ENCODE measurements at places on chromosomes 2 and 18.

DNA sequence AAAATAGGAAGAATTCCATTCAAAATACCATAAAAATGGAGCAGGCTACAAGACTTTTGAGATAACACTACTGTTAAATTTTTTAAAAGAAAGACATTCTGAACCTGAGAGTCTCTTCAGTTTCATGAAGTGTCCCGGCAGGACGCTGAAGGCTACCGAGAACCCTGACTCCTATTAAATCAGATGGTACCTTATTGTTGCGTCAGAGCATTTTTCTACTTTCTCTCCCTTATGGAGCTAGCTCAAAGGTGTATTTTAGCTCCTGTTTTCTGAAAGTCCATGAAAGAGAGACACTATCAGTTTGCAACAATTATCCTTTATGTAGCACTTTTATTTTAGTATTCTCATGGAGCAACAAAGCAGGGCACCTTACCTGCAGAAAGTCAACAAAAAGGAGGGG is 626.7 kb downstream of the IRS1 start:
- DNase-seq, result no peak

- peak; percentile 21 for DNase-seq
These were observed 53.1 kb downstream of the INO80C start for GRCh38 chr18:35444636-35445035.

DNA sequence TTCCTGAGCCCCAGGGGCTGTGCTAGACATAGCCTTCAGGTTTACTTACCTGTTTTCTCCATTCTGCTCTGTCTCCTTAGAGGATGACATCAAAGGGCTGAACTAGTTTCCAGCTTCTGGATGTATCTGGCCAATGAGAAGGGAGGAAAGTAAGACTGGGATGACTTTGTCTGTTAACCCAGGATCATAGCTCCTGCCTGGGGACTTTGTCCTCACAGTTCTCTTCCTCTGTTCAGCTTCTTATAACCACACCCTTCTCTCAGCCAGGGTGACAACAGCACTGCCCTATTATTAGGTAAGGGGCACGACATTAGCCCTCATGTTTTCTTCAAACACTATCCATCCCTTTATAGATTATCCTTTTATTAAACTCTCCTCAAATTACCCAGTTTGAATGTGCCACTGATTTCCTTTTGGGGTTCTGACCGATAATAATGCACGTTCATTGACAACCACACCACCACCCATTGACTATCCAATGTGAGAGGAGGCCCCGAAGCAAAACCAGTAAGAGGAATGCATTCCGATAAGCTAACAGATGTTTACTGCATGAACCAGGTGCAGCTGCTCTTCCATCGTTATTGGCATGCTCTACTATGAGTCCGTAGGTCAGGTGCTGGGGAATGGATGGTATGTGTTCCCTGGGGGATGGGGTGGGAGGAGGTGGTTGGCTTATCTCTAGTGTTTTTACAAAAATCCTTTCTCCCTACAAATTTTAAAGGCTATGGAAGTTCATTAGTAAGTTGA is 23.5 kb downstream of the TSN start:
- no peak for DNase-seq

DNA sequence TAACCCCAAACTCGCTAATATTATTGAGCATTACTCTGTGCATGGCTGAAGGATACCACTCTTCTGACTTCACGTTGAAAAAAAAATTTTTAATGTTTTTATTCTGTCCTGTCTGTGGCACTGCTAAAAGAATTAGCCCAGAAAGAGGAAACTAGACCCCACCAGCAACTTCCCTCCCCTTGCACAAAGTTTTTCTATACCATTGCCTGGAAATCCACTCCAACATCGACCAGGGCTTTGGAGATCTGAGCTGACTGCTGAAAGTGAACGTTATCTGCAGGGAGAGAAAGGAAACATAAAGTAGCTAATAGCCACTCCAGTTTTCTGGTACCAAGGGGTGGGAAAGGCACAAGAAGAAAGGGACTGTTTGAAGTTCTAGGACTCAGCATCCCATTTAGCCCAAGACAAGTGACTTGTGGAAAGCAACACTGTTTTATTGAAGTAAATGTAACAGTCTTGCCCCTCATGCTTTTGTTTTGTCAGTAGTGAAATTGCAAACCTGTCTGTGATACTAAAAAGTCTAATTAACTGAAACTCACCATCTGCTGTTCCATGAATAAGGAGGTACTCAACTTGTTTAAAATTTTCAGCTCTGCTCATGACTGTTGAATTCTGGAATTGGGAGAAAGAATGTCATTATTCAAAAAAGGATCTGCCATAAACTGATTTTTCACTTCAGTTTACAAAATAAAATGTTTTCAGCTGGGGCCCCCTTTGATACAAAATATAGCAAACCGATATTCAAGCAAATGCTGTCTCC is 79.1 kb downstream of the DPP4 start:
- no peak for DNase-seq

DNA sequence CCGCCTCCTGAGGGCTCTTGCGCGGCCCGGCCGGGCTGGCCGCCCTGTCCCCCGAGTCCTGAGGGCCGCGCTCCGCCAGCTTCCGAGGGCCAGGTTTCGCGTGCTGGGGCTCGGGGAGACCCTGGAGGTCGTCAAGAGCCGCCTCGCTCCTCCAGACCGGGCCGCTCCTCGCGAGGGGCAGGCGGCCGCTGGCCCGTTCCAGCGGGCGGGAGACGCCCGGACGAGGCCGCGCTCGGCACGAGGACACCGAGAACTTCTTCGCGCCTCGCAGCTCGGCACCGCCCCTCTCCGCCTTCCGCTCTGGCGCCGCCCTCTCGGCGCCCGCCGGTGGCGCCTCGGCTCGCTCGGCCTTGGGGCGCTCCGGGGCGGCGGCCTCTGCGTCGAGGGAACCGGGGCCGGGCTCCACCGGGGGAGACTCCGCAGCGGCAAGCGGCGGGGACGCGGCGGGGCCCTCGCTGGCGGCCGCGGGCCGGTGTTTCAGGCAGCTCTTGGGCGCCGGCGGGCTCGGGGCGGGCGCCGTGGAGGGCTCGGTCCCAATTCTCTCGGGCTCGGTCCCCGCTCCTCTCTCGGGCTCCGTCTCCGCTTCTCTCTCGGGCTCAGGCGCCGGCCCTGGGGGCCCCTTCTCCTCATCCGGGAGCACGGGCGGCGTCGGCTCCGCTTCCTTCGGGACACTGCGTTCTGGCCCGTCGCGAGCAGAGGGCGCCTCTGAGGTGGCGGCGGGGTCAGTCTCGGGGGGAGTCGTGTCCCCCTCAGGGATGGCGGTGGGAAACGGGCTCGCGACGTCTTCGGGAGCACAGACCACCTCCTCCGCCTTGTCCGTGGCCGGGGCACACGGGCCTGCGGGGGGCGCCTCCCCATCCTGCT is 91.6 kb upstream of the MGAT4A start:
- DNase-seq, result no peak

- no peak for DNase-seq
These were observed 16.4 kb downstream of the FAP start for GRCh38 chr2:162226836-162227235.

DNA sequence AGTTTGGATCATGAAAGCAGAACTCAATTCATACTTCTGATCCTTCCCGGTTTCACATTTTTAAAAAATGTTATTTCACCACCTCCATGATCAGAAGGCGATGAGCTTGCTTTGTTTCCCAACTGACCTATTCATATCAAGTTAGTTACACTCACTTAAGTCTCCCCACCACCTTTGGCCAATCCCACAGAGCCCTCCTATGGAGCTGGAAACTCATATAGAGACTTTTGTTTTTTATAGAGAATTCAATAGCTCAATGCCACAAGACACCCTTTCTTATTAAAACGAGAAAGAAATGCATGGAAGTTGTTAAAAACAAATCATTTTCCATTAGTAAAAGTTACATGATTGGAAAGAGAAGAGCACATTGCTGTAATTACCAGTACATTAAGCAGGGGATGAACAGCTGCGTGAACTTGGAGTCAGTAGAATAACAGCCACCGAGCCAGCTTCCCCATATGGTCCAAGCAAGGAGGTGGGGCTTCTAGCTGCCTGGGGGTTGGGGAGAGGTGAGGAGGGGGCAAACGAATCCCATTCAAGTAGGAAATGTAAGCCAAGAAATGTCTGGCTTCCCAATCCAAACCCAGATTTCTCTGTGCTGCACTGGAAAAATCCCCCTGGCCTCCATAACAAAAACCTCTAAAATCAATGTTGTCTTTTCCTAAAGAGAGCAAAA is 614.5 kb downstream of the IRS1 start:
- no peak for DNase-seq

GRCh38 chr2:240600451-240600961 is 14.0 kb downstream of the CAPN10 start:
- no peak for DNase-seq

- no peak for DNase-seq
These were observed 15.7 kb downstream of the GPR35 start for GRCh38 chr2:240640939-240641338.

DNA sequence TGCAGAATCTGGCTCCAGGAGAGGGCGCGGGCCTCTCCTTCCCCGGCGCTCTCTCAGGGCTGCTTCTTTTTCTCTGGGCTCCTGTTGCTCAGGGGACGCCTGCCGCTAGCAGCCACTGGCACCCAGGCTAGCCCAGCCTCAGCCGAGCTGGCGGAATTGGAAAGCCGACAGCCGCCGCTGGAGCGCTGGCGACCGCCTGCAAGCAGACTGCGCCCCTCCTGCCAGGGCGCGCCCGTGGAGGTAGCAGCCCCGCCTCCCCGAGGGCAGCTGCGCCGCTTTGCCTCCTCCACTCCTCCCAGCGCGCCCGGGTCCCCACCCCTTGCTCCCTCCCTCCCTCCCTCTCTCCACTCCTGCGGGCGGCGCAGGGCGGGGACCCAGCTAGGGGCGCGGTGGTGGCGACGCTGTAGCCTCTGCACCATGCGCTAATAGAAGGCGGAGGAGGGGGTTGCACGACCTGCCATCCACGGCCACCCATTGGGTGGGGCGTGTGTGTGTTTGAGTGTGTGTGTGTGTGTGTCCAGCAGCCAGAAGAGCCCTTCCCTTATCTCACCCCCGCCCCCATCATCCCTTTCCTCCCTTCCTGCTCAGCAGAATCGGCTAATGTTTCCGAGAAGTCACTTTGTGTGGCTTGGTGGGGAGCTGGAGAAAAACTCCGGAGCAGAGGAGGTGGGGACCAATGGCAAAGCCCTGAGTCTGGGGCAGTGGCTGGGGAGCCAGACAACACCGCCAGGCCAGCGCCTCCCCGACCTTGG is at the start of gene SCN9A:
SCN9A (minus strand) TSS at position 209 of the 752 bp plus-strand sequence. CDS start 64,188 bp downstream, outside the sequence.
- no peak for DNase-seq

DNA sequence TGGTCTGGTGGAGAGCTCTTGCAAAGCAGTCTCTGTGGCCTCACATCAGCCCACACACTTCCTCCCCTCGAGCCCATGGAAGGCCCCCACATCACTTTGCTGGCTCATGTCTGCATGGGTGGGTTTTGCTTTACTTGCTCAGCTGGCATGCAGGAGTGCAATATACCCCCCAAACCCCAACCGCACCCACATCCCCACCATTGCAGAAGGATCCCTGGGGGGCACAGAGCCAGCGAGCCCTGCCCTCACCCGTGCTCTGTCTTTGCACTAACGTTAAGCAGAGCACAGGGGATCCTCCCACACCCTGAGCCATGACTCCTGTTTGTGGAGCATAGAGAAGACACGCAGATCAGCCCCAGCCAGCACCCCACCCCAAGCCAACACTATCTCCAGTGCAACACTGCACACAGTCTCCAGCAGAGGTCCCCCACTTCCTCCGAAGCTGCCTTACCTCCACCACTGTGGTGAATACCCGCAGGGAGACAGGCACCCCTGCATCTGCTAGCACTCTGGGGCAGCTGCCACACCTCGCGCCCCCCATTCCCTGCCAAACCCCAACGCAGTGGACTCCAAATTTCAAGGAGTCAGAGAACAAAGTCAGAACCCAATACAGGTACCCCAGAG is 177.8 kb upstream of the RGPD4 start:
- no peak for DNase-seq

- DNase-seq, result no peak
These were observed 7.9 kb downstream of the PMAIP1 start for GRCh38 chr18:59907660-59908059.

DNA sequence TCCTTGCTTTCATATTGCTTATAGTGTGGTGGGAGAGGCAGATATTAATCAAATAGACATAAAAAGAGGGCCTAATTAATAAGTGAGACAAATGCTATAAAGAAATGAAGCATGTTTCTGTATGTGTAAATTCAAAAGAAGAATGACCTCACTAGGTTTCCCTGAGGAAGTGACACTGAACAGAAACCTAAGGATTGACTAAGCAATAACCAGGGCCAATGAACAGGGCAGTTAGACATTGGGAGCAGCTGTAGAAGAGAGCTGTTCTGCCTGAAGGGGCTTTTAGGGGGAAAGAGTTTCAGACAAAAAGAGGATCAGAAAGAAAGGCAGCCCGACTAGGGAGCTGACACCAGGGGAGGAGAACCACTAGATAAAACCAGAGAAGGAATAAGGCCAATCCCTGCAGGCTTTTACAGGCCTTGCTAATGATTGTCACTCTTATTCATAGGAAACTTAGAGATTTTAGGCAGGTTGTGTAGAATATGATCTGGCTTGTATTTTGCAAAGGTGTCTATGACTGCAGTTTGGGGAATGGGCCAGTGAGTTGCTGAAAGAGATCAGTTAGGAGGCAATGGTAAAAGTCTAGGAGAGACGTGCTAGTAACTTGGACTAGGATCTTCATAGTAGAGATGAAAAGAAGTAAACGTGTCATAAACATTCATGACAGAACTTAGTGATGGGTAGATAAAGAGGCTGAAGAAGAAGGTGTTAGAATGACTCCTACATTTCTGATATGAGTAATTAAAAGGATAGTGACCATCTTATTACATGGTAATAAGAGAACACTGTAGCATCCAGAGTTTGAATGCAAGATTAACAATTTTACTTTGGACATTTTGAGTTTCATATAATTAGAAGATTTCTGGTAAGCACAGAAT is 26.8 kb upstream of the NABP1 start:
- DNase-seq, result no peak

GRCh38 chr2:196702641-196703040 is 63.1 kb downstream of the CCDC150 start:
- DNase-seq, result no peak

DNA sequence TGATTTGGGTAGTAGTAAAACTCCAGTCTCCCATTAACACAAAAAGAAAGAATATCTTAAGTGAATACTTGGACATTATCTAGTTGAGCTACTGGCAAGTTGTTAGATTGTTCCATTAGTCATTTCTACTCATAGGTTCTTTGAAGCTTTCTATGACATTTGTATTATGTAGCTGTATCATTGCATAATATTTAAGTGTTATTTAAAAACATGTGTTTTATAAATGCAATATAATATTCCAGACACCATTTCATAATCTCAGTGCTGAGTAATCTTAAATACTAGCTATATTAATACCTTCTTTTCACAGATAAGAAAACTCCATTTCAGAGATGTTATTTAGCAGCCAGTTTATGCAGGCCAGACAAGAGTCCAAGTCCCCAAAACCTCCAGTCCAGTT is 271.9 kb downstream of the NCKAP5 start:
- DNase-seq, result no peak

- no peak for DNase-seq
These were observed 201.9 kb upstream of the RBMS1 start for GRCh38 chr2:160695402-160696086.

DNA sequence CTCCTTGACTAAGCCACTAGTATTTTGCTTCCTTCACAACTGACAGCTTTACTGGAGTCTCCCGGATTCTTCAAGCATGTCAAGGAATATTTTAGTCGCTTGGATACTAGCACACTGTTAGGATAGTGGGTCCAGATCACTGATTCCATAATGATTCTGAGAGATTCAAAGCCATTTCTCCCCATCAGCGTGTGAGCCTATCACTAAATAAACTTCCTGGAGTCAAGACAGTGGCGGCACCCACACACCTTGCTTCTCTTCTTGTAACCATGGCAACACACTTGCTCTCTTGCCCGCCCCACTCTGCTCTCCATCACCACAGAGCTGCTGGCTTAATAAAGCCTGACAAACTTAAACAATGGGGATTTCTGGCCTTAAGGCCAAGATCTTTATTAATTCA is 245.1 kb downstream of the LRRTM1 start:
- DNase-seq, result no peak

Measured in anterior cingulate cortex (tissue), 58 donors.